SK-N-SH (cell line): ENCODE measurements at places on chromosomes 1 and 21. TPM values are rescaled to one million over a fixed set of nuclear protein-coding genes. Genes with fewer than 3 reads are reported as not detected.

NTMT2 gene
- not detected in 2 replicates for polyA plus RNA-seq

DNTTIP2 gene
- 9.6 and 13.1 TPM in 2 replicates for polyA plus RNA-seq

ARTN gene
- 0.26 and 0.69 TPM in 2 replicates for polyA plus RNA-seq

TGFB2 gene
- 2.4 and 3.8 TPM in 2 replicates for polyA plus RNA-seq

S100A10 gene
- polyA plus RNA-seq: 141 and 161 TPM in 2 replicates

POGK gene
- polyA plus RNA-seq: 13.9 and 15.0 TPM in 2 replicates

CYP4Z1 gene
- polyA plus RNA-seq: not detected in 2 replicates

ZBTB21 gene
- polyA plus RNA-seq: 2.9 and 3.8 TPM in 2 replicates

VWA5B1 gene
- polyA plus RNA-seq: not detected in 2 replicates

ZNF593OS gene
- polyA plus RNA-seq: not detected in 2 replicates

CFAP57 gene
- polyA plus RNA-seq: 0.36 and 0.60 TPM in 2 replicates

MSH4 gene
- not detected in 2 replicates for polyA plus RNA-seq

SYPL2 gene
- 0.03 and 0.05 TPM in 2 replicates for polyA plus RNA-seq

C1orf74 gene
- 1.5 and 2.1 TPM in 2 replicates for polyA plus RNA-seq

SLC66A1 gene
- polyA plus RNA-seq: 16.9 and 19.1 TPM in 2 replicates

GRCh38 chr21:35925497-35925896, 134.8 kb downstream of the SETD4 start:
- DNase-seq: no peak

GRCh38 chr1:110007046-110007830, 22.7 kb downstream of the AHCYL1 start:
- DNase-seq: peak; percentile 46

DNA sequence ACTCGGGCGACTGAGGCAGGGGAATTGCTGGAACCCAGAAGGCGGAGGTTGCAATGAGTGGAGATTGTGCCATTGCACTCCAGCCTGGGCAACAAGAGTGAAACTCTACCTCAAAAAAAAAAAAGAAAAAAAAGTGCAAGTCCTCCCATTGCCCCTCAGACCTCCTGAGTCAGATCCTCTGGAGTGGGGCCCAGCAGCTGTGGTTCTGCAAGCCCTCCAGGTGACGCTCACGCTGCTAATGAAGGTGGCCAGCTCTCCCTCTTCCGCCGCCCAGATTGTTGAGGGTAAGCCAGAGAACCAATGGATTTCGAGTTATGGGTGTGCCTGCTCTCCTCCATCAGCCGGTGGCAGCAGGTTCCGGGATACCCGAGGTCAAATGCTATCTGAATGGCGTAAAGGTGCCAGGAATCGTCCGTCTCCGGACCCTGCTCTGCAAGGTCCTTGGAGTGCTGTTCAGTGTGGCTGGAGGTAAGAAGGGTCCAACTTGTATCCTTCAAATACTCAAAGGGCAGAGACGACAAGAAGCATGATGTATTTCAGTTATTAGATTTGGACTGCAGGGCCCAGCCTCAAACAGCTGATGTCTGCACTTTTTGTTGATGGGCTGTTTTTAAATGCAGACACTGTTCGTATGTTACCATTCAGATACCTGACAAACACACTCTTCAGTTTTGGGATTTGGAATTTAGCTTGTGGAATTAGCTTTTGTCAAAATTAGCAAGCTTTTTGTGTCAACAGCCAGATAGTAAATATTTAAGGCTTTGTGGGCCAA, 17.6 kb downstream of the CLCN6 start:
- DNase-seq: no peak

GRCh38 chr1:169890761-169891538, 2.7 kb downstream of the SCYL3 start:
- no peak for DNase-seq

- DNase-seq: no peak
Measured at GRCh38 chr1:214918745-214919144, 163.8 kb upstream of the KCNK2 start.

GRCh38 chr1:19209439-19209989, 552 bp downstream of the UBR4 start:
- DNase-seq: peak; percentile 36

- no peak for DNase-seq
Measured at GRCh38 chr1:40248412-40248811, 675 bp downstream of the TMCO2 start.

DNA sequence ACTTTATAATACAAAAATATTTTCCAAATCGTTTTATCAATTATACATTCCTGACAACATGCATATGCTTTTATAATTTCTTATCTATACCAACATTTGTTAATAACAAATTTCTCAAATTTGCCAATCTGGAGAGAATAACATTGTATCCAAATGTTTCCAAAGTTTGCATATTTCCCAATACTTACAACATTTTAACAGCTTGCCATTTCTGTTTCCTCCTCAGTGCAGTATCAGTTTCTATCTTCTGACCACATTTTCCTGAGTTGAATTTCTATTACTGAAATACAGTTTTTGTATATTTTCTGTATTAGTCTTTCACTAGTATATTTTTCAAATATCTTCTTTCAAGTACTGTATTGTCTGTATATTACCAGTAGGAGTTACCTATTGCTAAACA, 1594.3 kb downstream of the PLA2G4A start:
- DNase-seq: no peak

DNA sequence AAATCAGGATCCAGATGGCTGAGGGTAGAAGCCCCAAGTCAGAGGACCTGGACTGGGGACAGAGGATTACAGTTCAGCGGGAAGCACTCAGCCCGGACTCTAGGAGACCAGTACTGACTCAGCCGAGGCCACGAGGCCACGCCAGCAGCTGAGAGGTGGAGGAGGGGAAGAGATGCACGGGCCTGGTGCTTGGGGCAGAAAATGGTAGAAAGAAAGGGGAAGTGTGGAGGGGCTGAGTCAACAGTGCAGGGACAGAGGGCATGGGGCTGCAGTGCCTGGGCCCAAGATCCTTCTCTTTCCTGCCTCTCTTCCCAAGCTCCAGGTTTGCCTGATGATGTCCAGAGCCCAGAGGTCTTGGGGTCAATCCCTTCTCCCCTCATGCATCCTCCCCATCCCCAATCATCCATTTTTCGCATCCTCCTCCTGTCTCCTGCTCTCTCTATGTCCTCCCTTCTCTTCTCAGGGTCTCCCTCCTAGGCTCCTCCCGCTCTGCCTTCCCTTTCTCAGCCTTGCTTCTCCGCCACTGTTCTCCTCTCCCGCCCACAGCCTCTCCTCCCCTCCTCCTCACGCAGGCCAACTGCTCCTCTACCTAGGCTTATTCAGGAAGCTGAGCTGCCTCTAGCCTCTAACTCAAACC, 7.7 kb downstream of the ARHGEF2 start:
- DNase-seq: no peak

DNA sequence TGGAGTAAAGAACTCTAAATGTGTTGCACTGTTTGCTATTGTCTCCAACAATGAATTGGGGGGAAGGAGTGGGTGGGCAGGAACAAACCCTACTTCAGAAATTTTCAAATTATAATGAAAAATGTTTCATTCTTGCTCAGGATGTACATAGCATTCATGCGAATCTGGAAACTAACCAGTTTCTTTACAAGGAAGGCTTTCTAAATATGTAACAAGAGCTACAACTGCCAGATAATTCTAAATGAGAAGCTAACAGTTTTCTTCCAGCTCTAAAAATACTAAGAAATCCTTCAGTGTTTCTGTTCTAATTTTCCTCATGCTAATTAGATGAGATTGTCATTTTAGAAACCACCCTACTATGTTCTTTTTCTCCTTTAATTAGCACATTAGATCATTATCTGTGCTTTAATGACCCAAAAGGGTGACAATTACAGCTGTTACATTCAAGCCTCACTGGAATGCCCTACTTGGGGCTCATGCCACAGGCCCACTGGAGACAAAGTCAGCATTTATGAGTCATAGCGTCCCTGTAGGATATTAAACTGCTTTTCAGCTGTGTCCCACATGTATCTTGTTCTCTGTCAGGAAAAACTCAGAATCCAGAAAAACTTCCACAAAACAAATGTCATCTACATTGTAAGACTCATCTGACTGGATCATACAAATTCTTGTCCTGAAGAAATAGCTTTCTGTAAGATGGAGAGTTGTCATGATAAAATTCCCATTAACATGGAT, 804.6 kb upstream of the CXADR start:
- DNase-seq: no peak

DNA sequence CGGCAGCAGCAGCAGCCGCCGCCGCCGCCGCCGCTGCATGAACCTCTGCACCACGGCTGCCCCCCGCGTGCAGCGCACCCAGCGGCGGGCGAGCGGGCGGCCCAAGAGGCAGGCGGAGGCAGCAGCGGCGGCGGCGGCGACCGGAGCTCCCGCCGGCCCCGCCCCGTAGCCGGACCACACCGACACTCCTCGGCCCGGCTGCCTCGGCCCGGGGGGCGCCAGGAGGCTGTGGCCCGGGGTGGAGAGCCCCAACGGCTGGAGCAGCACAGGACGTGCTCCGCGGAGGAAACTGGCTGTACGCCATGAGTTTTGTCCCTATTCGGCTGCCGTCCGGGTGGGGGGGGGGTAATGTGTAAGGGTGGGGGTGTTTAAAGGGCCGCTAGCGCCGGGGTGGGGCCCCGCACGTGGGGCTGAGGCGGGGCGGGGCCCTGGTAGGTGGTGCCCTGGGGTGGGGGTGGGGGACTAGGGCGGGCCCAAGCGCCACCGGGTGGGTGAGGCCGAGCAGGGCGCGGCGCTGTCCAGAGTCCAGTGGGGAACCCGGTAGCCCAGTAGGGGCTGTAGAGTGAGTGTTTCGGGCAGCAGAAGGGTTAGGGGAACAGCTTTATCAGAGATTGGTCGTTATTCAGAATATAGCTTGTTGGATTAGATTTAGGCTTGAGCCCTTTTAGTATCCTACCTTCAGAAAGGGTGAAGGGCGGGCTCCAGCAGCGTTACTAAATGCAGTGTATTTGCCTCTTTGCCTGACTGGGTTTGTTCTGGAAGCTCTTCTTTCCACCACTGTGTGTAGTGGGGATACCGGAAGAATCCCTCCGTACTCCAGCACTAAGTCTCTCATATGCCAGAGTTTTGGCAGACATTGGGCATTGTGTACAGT, at the start of gene FAM78B:
TSS of gene FAM78B (minus strand) at position 304 of the 874 bp plus-strand sequence. CDS start 753 bp downstream, outside the sequence.
- DNase-seq: peak; percentile 95

DNA sequence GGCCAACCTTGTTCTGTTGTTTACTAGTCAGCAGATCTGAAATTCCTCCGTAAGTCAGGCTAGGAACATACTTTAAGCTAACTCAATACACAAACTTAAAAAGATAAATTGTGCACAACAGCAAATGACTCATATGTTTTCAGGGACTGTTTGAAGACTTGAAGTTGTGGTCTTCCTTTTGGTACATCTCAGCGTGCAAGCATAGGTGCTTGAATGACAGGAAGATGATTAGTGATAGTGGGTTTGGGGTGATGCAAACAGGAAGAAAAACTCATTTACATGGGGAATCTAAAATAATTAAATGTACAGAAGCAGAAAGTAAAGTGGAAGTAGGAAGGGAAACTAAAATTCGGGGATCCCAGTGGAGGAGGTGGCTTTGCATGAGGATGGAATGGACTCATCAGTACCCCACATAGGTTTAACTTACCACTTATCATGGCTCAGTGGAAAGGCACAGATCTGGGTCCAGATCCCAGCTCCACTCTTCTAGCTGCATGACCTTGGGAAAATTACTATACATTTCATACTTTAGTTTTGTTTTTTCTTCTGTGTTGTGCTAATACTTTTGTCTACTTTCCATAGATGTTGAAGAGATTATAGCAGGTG, 122.3 kb downstream of the XCL2 start:
- DNase-seq: no peak

GRCh38 chr1:187624812-187625545, 796.2 kb downstream of the PLA2G4A start:
- DNase-seq: no peak

GRCh38 chr1:35557118-35557610, at the start of gene KIAA0319L:
Gene KIAA0319L (minus strand): TSS chr1:35557403. CDS start chr1:35554491, 2,912 bp downstream.
- DNase-seq: peak; percentile 94

DNA sequence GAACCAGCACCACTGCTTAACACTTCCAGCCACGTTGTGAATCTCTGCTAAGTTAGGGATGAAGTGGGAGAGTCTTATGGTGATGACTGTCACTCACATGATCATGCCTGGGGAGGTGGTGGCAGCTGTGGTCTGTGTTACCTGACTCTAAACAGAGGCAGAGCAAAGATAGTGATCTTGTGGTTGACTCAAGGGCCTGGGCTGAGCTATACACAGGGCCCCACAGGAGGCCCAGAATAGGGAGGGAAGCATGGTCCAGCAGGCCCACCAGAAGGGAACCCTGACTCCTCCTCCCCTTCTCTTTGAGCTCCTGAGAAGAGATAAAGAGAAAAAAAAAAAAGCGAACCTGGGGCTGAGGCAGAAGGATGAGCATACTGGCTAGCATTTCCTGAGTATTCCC, 55.0 kb downstream of the PLXNA2 start:
- DNase-seq: no peak

- no peak for DNase-seq
Measured at GRCh38 chr1:14980621-14981218, 172.8 kb upstream of the TMEM51 start.

DNA sequence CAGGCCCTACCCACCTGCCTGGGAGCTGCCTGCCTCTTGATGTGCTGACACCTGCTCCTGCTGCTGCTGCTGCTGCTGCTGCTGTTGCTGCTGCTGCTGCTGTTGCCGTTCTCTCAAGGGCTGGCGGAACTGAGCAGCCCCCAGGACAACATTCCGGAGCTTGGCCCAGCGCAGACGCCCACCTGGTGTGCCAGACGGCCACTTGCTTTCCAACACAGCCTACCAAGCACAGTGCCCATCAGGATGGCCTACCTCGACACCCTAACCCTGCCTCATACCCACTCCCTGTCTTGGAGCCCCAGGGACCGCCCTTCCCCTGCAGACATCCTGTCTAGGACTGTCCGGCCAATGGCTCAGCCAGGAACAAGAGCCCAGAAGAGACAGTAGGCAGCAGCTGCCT, 11.8 kb downstream of the DENND4B start:
- DNase-seq: peak; percentile 11

GRCh38 chr1:171742577-171742922, 685 bp upstream of the VAMP4 start:
- peak; percentile 63 for DNase-seq

DNA sequence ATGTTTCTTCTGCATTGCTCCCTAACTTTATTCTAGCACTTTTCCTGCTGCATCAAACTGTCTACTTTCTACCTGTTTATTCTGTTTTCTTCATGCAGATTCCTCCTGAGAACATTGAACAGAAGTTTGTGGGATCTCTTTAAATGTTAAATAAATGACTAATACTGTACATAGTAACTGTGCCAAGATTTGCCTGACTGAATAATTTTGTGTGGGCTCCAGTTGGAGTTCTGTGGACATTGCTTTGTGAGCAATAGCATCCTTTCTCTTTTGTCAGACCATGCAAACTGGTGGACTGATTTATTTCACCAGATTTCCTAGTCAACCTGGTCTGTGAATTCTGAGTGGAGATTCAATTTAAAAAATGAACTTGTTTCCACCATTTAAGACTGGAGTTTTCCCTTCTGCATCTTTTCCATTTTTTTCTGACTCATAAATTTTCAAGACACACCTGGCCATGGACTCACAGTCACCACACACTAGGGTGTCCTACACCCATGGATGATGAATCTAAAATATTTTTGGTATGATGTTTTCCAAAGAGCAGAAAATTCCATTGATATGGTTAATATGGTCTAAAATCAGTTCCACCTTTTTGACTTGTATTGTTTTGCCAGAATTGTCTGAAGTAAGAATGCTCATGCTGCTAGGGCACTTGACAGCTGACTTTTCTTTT, 140.7 kb upstream of the SPAG17 start:
- DNase-seq: no peak
